ENCODE measurements at places on chromosomes 1 and 21.

DNA sequence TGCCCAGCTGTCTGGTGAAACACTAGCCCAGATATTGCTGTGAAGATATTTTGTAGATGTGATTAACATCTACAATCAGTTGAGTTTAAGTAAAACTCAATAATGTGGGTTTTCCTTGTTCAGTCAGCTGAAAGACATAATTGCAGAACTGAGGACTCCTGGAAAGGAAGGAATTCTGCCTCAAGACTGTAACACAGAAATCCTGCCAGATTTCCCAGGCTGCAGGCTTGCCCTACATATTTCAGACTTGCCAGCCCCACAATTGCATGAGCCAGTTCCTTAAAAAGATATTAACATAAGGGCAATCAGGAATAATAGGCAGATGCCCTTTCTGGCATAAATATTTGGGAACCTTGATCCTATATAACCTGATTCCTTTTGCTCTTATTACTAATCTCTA, 14.2 kb upstream of the NIBAN1 start:
- DNase-seq: no peak

GRCh38 chr1:15799928-15800835, 7.3 kb downstream of the UQCRHL start:
- peak; percentile 45 for DNase-seq

- DNase-seq: no peak
These were observed 22.2 kb upstream of the GPR25 start for GRCh38 chr1:200850554-200850953.

DNA sequence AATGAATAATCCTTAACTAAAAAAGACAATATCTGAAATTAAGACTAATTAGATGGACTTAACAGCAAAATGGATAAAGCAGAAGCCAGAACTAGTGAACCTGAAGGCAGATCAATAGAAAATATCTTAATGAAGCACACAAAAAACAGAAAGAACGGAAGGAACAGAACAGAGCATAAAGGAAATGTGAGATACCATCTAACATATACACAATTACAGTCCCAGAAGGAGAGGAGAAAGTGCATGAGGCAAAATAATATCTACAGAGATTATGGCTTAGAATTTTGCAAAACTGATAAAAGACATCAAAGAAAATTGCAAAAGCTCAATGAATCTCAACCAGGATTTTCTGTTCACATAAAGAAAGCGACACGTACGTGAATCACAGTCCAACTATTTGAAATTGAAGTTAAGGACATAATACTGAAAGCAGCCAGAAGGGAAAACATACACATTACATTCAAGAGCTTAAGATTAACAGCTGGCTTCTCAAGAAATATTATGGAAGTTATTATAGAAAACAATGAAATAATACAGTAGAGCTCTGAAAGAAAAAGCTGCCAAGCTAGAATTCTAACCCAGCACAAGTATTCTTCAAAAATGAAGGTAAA, 182.0 kb downstream of the CDC42BPA start:
- no peak for DNase-seq

GRCh38 chr1:203638950-203639349, 12.3 kb downstream of the ATP2B4 start:
- no peak for DNase-seq

GRCh38 chr1:160544647-160545046, 21.6 kb upstream of the SLAMF6 start:
- peak; percentile 35 for DNase-seq

DNA sequence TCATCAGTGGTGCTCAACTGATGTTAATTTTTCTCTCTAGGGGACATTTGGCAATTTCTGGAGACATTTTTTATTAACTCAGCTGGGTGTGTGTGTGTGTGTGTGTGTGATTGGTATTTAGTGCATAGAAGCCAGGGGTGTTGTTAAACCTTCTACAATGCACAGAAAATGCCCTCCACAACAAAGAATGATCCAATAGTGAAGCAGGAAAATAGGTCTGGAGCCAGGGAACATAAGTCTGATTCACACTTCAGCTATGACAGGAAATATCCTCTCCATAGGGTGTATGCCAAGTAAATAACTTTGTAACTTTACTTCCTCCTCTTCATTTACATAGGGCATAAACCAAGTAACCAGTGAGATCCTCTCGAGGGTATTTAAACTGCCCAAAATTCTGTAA, 25.1 kb upstream of the TMEM61 start:
- DNase-seq: peak; percentile 64

DNA sequence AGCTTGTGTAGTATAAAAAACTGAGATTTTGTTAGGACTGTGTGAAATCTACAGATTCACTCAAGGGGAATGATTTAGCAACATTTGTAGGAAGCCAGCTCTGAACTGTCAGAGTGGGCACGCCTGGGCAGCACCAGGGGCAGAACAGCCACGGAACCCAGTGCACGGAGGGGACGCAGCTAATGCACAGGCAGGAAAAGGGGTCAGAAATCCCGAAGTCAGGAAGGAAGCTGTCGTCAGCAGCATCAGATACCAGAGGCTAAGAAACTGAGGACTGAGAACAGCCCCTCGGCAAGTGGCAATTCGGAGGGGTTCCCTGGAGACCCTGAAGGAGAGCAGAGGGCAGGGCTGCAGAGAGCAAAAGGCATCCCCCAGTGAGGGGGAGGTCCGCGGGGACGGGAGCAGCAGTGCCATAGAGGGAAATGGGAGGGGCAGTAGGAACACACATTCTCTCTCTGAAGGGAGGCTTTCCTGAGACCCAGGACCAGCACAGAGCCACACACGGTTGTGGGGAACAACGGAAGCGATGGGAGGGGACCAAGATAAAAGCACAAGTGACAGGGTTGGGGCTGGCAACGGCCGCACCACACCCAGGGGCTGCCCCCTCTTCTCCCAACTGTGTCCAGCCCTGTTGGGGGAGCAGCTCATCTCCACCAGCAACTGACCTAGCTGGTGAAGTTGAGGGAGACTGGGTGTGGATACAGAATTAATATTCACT, 12.7 kb downstream of the UBE2J2 start:
- DNase-seq: no peak

DNA sequence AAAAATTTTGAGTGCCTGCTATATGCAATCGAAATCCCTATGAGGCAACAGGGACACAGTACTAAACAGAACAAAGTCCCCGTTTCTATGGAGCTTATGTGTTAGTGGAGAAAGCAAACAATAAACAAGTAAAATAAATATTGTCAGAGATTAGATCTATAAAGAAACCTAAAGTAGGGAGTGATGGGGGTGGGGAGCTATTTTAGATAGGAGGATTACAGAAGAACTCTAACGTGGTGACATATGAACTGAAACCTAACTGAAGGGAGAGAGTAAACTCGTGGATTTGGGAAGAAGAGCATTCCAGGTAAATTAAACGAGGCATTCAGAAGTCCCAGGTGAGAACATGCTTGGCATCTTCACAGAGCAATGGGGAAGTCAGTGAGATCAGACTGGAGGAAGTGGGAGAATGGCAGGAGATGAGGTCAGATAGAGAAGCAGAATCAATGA, 154.5 kb downstream of the DENND1B start:
- no peak for DNase-seq

DNA sequence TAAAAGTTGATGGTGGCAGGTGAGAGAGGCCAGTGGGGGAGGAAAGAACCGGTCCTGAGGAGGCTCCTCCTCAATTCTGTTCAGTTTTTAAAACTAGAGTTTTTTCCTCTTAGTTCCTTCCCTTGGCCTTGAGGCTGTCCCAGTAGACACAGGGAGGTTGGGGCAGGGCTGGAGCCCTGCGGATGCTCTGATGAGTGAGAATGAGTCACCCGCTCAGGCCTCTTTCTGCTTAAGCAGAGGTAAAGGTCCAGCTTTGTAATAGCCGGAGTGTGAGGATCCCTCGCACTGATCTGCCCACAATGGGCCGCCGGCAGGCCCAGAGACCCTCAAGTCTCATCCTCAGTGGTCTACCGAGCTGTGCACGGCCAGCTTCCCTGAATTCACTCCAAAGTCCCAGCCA, 49.6 kb upstream of the IRF2BP2 start:
- DNase-seq: peak; percentile 94

- DNase-seq: no peak
These were observed 66.1 kb downstream of the CD2 start for GRCh38 chr1:116820369-116820768.

DNA sequence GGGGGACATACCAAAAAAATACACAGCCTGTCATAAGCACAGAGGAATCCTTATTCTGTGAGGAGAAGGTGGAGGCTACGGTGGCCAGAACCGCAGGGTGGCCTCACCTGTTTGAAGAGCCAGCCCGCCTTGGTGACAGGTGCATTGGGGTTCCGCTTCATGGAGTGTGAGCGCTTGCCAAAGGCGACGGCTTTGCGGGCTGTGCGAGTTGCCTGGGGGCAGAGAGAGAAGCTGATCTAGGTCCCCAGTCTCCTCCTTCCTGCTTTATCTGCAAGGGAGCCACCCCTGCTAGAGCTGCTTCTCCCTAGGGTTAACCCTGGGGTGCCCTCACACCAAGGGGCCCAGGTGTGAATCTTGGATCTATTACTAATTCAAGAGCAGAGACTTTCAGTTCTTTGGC, 54.3 kb upstream of the GOLT1A start:
- DNase-seq: no peak

- DNase-seq: no peak
These were observed 20.8 kb downstream of the FAM177B start for GRCh38 chr1:222757646-222758268.

DNA sequence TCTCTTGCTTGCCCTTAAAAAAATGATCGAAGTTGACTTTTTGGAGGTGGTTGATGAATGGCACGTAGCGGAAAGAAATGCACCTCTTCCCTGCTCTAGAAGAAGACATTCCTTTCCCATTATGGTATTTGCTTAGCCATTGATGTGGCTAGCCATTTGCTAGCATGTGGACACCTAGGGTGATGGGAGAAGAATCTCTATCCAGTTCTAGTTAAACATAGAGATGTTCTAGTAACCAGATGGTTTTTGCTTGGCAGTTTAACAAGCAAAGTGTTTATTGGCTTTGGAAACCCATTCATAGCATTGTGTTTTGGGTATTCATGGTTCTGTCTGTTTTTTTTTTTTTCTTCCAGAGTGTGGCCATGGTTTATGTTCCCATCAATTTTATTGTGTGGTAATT, 78.9 kb downstream of the KCNJ6 start:
- no peak for DNase-seq

- no peak for DNase-seq
These were observed 204.4 kb upstream of the ESRRG start for GRCh38 chr1:216927633-216928032.

- DNase-seq: no peak
These were observed 122.3 kb downstream of the PGBD5 start for GRCh38 chr1:230303822-230304221.

- DNase-seq: no peak
These were observed 31.9 kb downstream of the NEK2 start for GRCh38 chr1:211643324-211644212.

GRCh38 chr1:201172999-201173610, 17.5 kb upstream of the IGFN1 start:
- peak; percentile 65 for DNase-seq

DNA sequence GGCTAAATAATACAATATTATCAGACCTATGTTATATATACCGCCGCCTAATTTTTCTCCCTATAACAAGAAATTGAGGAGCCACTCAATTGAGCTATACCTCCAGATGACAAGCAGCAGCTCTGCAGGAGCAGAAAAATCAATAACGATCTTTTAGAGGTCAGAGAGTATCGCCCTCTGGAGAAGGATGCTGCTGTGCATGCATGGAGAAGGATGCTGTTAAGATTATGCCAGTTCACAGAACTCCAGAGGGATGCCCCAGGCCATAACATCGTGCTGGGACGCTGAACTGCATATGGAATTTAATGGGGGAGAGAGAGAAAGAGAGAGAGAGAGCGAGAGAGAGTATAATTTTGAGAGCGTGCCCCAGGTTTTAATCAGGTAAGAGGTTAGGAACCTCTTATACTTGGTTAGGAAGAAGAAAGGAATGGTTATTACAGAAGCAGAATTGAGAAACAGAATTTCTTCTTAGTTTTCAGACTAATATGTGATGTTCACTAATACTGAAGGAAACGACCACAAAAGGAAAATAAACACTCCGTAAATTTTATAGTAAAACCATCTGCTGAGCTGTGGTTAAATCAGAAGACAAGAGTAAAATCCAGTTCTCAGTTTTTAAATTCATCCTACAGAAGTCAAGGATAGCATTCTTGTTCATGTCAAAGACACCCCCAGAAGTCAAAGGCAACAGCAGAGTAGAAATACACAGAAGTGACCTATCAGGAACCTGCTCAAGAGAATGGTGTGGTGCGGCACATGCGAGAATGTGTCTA, 111.1 kb downstream of the SMYD2 start:
- no peak for DNase-seq

GRCh38 chr1:189662190-189662589, 815.5 kb downstream of the BRINP3 start:
- DNase-seq: peak; percentile 54

GRCh38 chr1:17274186-17275170, 25.6 kb downstream of the PADI3 start:
- DNase-seq: peak; percentile 18

DNA sequence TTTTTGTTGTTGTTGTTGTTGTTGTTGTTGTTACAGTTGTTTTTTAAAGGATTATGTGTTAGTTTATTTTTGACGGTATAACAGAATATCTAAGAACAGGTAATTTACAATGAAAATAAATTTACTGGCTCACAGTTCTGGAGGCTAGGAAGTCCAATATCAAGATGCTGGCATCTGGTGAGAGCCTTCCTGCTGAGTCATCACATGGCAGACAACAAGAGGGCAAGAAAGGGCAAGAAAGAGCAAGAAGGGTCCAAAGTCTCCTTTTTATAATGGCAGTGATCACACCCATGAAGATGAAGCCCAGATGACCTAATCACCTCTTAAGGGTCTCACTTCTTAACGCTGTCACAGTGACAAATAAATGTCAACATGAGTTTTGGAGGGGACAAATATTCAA, 142.1 kb downstream of the NEGR1 start:
- peak; percentile 7 for DNase-seq

DNA sequence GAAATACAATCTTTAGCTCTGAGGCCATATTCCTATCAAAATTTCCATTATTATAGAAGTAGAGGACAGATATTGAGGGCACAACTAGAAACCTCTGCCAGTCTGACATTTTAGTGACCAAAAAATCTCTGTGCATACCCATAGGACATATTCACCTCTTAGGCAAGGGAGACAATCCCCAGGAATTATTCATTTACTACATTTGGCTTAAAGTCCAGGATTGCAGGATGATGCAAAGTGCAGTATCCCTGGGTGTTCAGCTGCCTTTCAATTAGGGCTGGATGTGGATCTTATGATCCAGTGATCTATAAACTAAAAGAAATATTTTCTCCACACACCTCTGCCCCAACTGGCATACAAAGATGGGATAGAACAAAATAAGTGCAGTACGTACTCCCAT, 50.9 kb downstream of the PTGS2 start:
- DNase-seq: no peak

GRCh38 chr1:21066356-21067012, 110.2 kb downstream of the EIF4G3 start:
- DNase-seq: no peak

DNA sequence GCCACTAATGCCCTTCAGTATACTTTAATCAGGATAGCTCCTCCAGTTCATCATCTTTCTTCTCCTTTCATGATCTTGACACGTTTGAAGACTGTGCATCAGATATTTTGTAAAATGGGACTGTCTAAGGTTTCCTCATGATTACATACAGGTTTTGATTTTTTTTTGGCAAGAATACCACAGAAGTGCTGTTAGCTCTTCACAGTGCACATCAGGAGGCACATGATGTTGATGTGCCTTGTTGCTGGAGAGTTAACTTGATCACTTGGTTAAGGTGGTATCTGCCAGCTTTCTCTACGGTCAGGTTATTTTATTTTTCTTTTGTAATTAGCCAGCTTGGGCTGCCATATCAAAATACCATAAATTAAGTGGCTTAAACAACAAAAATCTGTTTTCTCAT, 128.6 kb upstream of the IVNS1ABP start:
- no peak for DNase-seq
